ENCODE measurements at places on chromosomes 16 and 17.

GRCh38 chr16:10497132-10498101 lies 83.0 kb downstream of the EMP2 start:
- DNase-seq: no peak

GRCh38 chr17:82840431-82840831 lies 609 bp upstream of the ZNF750 start:
- DNase-seq: no peak

- peak; percentile 18 for DNase-seq
These were observed 108.1 kb downstream of the STX8 start for GRCh38 chr17:9467518-9467917.

- no peak for DNase-seq
These were observed 53.2 kb upstream of the TRAP1 start for GRCh38 chr16:3770530-3770929.

DNA sequence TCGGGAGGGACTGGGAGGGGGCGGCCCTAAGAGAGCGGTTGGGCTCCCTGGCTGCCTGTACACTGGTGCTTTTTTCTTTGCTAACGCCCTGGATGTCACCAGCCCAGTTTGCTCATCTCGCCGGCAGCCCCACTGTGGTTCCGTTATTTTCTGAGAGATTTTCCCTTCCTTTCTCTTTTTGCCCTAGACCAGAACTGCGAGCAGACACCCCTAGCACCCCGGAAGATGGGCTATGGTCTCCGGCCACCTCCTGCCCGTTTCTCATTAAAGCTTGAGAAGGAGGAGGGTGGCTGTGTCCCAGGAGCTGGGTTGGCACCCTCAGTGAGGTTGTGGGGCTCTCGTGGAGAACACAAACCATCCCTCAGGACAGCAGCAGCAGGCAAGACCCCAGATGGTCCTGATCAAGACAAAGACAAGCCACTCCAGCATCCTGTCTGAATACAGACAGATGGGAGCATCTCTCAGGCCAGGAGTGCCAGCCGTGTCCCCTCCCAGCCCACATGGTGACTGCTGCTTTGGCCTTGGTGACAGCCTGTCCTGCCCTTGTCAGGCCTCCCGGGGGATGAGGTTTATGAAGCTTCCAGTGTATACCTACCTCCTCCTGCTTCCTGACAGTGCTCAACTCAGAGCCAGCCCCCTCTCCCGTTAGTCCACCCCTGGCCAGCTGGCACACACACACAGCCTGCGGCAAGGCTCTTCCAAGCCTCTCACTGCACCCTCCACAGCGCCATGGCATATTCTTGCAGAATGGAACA lies 77.2 kb downstream of the KCNJ12 start:
- DNase-seq: no peak

GRCh38 chr16:9381905-9382304 lies 290.5 kb downstream of the HAPSTR1 start:
- no peak for DNase-seq

DNA sequence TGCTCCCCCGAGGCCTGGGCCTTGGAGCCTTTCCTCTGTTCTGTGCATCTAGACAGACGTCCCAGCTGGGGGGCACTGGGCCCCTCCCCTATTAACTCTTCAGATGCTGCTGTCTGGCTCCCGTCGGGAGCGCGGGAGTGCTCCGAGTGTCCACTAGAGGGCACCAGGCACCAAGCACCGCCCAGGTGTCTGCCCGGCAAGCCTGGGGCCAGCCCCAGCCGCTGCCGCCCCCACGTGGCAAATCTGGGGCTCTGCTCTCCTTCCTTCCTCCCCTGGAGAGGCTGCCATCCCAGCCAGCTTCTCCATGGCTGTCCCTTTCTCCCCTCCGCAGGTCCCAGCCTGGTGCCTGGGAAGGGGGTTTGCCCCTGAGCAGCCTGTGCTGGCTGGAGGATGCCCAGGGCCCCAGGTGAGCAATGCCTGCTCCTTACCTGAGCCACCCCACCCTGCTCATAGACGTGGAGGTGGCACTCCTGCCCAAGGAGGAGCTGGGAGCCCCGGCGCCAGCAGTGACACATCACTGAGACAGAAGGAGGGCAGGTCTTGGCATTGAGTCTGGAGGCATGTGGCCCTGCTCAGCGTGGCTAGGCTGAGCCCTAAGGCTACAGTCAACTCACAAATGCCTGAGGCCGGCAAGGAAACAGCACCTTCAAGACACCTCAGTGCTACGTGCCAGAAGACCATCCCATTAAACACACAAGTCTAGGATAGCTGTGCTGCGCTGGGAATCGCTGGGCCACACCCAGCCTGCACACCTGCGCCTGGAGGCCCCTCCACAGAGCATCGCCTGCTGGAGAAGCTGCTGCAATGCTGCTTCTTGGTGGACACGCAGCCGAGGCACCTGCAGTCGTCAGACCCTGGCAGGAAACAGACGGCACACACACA lies 19.7 kb downstream of the TMEM235 start:
- DNase-seq: peak; percentile 98

- peak; percentile 55 for DNase-seq
These were observed 1.2 kb upstream of the MAFG start for GRCh38 chr17:81928544-81929252.

DNA sequence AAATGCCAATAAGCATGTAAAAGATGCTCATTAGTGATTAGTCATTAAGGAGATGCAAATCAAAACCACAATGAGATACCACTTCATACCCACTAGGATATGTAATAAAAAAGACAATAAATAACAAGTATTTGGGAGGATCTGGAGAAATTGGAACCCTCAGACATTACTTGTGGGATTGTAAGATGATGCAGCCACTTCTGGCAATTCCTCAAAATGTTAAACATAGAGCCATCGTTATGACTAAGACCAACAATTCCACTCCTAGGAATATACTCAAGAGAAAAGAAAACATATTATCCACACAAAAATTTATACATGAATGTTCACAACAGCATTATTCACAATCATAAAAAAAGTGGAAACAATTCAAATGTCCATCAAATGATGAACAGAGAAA lies 336.2 kb upstream of the PMFBP1 start:
- no peak for DNase-seq

GRCh38 chr17:27381007-27381501 lies 75.2 kb upstream of the KSR1 start:
- peak; percentile 75 for DNase-seq

DNA sequence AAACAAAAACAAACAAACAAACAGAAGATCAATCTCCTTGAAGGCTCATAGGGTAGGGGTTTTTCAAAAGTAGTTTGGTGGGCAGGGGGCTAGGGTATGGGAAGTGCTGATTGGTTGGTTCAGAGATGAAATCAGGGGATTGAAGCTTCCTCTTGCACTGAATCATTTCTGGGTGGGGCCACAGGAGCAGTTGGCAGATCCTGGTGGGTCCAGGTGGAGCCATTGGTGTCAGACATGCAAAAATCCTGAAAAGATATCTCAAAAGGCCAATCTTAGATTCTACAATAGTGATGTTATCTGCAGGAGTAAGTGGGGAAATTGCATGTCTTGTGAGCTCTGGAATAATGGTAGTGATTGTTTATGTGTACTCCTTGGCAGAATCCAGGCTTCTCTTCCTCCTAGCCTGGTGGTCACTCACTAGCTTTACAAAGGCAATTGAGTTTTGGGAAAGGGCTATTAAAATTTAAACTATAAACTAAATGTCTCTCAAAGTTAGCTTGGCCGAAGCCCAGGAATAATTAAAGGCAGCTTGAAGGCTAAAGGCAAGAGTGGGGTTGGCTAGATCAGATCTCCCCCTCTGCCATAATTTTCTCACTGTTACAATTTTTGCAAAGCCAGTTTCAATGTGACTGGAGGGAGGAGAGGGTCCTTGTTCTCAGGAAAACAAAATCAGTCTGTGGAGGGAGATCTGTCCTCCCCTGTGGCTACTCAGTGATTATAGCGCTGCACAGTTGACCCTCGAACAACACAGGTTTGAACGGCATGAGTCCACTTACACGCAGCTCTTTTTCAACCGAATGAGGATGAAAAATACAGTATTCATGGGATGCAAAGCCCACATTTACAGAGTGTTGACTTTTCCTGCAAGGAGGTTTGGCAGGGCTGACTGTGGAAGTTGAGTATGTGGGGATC lies 45.2 kb downstream of the RNF112 start:
- no peak for DNase-seq

GRCh38 chr17:35766903-35767510 lies 6.3 kb downstream of the C17orf50 start:
- peak; percentile 88 for DNase-seq

DNA sequence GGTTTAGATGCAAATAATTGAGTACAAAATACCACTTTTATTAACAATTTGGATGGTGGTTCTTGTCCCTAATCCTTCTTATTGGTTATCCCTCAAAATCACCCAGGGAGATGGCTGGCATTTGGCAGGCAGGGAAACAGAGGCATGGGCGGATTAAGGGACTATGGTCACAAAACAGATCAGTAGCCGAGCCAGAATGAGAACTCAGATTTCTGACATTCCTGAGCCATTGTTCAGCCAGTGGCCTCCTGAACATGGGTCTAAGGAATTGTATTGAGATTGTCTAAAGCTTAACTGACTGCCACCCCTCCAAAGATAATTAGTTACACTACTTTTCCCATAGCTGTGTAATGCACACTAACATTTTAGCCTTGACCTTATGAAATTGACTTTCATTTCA lies 88.4 kb downstream of the CHD9NB start:
- no peak for DNase-seq

DNA sequence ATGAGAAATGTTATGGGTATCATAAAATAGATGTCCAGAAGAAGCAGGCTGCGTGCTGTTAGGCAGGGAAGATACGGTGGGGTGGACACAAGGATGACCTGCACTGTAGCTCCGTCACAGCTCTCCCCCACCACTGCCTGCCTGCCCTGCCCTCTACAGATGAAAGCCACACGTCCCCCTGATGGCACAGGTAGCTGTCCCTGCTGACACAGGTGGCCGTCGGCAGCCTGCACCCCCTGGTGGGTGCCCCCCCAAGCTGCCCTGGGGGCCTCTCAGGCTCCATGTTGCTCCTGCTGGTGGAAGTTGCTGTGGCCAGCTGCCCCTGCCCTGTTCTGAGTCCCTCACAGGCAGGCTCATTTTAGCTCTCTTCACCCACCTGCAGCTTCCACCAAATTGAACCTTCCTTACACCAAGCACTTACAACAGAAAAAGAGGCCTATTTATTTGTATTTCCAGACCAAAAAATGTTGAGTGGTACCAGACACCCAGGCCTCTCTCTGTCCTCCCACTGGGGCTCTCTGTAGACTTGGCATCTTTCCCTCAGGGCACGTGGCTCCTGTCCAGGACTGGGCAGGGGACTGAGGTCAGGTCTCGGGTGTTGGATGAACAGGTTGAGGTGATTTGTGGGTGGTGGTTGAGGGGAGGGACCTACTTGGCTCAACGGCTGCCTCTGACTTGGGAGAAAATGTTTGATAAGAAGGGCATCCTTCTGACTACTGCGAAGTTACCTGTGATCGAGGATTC lies 50.1 kb upstream of the CACNG5 start:
- DNase-seq: no peak

DNA sequence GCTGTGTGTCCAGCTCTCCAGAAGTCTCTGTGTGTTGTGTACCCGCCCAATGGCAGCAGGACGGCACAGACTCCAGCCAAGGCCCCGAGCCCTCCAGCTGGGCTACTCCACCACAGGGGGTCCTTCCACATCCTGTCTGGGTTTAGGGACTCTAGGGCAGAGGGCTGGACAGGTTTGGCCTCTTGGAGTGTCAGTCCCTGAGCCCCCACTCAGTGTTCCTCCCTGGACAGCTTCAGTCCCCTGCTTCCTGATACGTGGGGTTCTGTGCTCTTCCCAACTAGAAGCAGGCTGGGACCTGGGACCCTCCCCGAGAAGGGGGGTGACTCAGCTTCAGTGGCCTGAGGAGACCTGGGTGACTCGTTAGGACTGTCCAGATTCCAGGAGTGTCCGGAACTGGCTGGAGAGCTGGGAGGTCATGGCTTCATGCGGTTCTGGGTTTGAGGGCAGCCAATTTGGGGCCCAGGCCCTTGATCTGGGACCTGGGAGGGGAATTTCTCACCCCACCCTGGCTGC lies 4.2 kb downstream of the CDK3 start:
- DNase-seq: no peak

DNA sequence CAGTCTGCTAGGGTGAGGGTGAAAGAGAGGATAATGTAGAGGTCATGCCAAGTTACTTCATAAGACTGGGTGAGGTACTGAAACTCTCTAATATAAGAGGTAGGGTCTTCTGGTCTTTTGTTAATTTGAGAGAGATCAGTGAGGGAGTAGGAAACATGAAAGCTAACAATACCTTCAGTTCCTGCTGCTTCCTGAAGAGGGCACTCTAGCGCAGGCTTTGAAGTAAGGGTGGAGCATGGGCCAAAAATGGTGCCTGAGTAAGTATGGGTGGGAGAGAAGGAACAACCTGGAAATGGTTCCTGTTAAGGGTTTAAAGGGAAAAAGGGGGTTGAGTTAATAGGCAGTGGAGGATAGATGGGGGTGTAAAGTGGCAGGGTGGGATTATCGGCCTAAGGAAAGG lies 2449.5 kb downstream of the TP53TG3F start:
- DNase-seq: no peak

- DNase-seq: peak; percentile 86
These were observed 37.0 kb upstream of the ZNF750 start for GRCh38 chr17:82876602-82877379.

GRCh38 chr16:61148930-61149329 lies 887.3 kb downstream of the CDH8 start:
- DNase-seq: no peak

DNA sequence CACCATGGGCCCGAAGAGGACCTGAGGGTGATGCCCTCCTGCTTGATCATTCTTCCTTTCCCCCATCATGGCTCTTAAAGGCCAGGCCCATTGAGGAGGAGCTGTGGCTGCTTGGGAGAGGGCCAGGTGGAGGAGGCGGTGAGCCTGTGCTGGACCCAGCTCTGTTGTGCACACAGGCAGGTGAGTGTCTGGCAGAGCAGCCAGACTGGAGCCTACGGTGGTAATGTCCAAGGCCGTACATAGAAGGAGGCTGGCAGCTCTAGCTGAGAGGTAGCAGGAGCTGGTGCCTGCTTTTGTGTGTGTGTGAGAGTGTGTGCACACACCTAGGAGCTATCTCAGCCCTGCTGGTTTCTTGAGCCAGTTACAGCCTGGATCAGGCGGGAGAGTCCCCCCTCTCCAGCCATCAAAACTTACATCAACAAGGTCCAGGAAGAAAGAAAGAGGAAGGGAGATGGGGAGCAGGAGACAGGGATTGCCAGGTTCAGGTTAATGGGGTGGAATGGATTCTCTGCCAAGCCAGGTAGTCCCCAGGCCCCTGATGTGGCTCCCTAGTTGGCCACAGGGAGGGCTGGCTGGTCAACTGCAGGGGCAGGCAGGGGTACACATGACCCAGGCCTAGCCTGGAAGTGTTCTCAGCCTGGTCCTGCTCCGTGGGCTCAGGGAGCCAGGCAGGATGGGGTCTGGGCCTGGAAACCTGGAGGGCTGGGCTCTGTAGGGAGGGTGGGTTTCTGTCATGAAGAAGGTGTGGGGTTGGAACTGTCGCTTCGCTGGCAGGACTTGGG lies 107.1 kb downstream of the RAP1GAP2 start:
- no peak for DNase-seq

- no peak for DNase-seq
These were observed 190.2 kb downstream of the SOX9 start for GRCh38 chr17:72311004-72311403.

DNA sequence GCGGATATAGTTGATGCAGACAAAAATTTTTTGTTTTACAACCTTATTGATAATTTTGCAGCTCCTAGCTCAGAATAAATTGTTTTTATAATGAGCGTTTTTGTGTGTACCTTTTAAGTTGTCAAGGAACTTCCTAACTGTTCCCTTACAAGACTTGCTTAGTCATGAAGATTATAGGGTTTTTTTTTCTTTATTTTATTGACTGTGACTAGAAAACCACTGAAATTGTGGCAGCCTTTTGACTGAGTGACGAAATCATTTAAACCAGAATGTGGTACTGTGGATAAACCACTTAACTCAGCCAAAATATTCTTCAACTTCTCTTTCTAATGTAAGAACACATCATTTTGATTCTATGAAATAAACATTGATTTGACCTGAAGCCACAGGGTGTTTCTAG lies 40.8 kb upstream of the VPS4A start:
- no peak for DNase-seq
